ENCODE measurements at places on chromosomes 1 and 21.

DNA sequence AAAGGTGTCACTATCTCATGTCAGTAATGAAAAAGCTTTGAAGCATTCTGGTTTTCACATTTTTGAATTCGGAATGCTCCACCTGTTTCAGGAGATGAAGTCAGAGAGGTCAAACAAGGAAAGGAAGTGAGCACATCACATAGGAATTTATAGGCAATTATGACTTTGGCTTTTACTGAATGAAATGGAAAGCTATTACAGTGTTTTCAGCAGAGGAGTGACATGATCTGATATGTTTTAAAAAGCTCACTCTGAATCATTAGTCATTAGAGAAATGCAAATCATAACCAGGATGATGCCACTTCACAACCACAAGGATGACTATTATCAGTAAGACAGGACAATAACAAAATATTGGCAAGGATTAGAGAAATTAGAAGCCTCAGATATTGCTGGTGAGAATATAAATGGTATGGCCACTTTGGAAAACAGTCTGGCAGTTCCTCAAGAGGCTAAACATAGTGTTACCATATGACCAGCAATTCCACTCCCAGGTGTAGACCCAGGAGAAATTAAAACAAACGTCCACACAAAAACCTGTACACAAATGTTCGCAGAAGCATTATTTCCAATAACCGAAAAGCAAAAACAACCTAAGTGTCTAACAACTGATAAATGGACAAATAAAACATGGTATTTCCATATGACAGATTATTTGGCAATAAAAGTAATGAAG, 7.5 kb downstream of the TAF1A start:
- DNase-seq: no peak
- no peaks in the 10 kb centered on the region for H3K36me3 ChIP-seq

DNA sequence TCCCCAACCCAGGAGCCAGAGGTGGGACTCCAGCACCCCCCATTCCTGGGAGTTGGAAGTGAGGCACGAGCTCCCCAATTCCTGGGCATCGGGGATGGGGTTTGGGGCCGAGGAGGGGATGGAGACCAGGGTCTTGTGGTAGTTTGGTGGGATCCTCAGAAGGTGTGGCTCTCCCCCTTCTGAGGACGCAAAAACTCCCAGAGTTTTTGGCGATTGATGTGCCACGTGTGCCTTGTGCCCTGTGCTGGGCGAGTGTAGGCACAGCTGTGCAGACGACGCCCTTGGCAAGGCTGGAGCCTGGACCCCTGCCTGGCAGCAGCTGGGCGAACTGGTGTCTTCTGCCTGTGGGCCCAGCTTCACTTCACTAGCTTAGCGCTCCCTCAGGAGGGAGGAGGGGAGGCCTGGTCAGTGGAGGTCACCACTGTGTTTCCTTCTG, 2.6 kb downstream of the GUK1 start:
- no peak overlapping the region for H3K27ac ChIP-seq
- H3K4me1 ChIP-seq: peaks cover 15% of the 10 kb centered on the region
- H3K27me3 ChIP-seq: no peaks in the 10 kb centered on the region
- no peak for DNase-seq
- no peaks in the 10 kb centered on the region for H3K36me3 ChIP-seq

DNA sequence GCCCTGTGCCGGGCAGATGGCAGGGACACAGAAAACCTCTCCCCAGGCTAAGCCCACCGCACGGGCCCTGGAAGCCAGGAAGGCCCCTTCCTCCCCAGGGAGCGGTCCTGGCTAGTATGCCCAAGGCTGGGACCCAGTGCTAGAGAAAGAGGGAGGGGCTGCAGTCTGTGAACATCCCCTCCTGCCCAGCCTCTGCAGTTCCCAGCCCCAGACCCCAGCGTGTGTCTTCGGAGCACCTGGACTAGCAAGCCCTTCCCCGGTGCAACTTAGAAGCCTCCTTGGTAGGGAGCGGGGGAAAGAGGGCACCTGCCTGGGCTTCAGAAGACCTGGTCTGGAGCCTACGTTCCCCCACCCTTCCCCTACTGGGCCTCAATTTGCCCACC, 2.1 kb downstream of the PLEKHG5 start:
- H3K27me3 ChIP-seq: no peaks in the 10 kb centered on the region
- no peak for DNase-seq
- H3K36me3 ChIP-seq: no peaks in the 10 kb centered on the region
- no peak overlapping the region for H3K4me3 ChIP-seq
- peaks cover 6% of the 10 kb centered on the region for H3K4me1 ChIP-seq

- no peaks in the 10 kb centered on the region for H3K27me3 ChIP-seq
- peaks cover 5% of the 10 kb centered on the region for H3K4me1 ChIP-seq
- no peak overlapping the region for H3K4me3 ChIP-seq
- no peak for DNase-seq
- no peaks in the 10 kb centered on the region for H3K36me3 ChIP-seq
These were observed 16.0 kb downstream of the TNFSF4 start for GRCh38 chr1:173191011-173191705.

DNA sequence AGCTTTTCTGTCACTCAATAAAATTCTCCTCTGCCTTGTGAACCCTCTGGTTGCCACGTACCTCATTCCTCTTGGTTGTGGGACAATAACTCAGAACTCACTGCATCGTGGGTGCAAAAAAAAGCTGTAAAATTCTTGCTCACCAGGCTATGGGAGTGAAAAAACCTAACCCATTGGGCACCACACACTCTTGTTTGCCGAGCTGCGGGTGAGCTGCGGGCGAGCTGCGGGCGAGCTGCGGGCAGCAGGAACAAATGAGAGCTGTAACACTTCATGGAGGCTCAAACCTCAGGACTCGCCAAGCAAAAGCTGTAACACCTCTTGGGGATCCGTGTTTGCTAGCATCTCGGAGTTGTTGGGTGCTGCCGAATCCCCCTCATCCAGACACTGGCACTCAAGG, 641.3 kb upstream of the CHRM3 start:
- no peak overlapping the region for H3K4me3 ChIP-seq
- H3K36me3 ChIP-seq: no peaks in the 10 kb centered on the region
- no peak for DNase-seq

- no peaks in the 10 kb centered on the region for H3K27me3 ChIP-seq
- no peak for DNase-seq
- no peak overlapping the region for H3K27ac ChIP-seq
- H3K36me3 ChIP-seq: no peaks in the 10 kb centered on the region
These were observed 42.5 kb downstream of the RYR2 start for GRCh38 chr1:237084341-237085077.

DNA sequence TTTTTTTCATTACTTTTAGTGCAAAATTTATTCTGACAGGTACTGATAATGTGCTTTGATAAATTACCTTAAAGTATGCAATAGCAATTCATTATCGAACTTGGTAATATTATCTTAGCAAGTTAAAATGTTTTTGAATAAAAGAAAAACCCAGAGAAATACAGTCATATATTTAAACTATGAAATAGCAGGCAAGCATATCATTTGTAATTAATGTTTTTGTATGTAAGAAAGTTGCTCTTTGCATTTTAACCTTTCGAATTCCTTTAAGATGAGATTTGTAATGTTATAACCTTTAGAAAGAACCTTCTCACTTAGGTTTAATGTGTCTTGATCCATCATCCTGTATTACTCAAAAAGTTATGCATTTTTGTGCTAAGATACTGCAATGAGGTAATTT, 585.6 kb downstream of the PTBP2 start:
- no peaks in the 10 kb centered on the region for H3K27me3 ChIP-seq
- no peak overlapping the region for H3K27ac ChIP-seq
- no peaks in the 10 kb centered on the region for H3K36me3 ChIP-seq
- H3K4me3 ChIP-seq: no peak overlapping the region
- no peak for DNase-seq

Data from colonic mucosa (tissue), 4 donors.